Hematopoietic multipotent progenitor cell treated with erythropoietin and hydrocortisone succinate and interleukin-3 and kit ligand, for 6 days (in vitro differentiated cells): ENCODE measurements at places on chromosomes 6 and 20.

GRCh38 chr6:45595010-45595851 is 217.5 kb upstream of the SUPT3H start:
- DNase-seq = no peak

DNA sequence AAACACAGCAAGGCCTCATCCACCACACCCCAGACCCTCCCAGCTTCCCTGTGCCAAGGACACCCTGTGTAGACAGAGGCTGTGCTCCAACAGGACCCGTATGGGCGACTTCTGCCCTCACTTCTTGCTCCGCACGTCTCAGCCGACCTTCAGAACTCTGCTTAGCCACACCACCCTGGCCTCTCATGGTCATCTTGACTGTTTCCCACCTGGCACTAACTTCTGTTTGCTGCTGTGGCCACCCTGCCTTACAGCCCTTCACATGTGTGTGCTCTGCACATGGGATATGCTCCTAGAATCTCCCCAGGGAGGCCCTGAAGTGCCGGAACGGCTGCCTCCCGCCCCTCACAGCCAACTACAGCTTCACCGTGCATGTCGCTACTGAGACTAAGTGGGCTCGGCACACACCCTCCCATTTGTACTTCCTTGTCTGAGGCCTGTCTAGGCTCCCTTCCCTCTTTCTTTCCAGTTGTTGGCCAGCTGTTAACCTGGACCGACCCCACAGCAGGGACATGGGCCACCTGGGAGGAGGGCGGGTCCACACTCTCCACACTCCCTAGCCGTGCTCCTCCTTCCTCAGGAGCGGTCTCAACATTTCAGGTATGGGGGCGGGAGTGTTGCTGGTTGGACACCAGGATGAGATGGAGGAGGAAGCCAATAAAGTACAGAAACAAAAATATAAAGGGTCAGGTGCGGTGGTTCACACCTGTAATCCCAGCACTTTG is 69.6 kb downstream of the PYGB start:
- DNase-seq = no peak

GRCh38 chr20:34689486-34689885 is 12.6 kb upstream of the PIGU start:
- DNase-seq = no peak

GRCh38 chr6:28643017-28643740 is 117.5 kb downstream of the GPX5 start:
- peak; percentile 67 for DNase-seq

DNA sequence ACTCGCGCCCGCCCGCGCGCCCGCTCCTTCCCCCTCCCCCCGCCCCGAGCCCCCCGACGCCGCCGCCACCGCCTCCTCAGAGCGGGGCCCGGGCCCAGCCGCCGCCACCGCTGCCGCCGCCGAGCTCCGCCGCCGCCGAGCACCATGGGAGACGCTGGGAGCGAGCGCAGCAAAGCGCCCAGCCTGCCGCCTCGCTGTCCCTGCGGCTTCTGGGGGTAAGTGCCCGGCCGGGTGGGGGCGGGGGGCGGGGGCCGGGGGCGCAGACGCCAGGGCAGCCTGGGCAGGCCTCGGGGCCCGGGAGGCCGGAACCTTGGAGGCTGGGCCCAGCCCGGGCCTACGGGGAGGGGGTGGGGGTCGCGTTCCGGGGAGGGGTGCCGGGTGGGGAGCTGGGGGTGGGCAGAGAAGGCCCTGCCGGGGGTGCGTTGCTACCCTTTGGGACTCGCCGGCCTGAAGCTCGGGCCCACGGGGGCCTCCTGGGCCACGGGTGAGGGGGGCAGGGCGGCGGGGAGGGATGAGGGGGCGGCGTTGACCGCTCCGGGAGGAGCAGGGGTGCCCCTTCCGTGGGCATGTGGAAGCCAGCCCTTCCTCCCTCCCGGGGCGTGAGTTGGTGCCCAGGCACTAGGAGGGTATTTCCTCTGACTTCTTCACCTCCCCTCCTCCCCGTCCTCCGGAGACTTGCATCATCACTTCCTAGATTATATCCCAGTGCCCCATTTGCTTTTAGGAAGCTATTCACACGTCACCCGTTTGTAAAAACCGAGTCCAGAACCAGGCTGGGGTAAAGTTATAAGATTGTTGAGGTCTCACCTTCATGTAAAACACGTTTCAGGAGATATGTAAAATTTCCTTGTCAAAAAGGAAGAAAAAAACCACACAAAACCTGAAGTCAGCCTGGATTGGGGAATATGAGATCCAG is 533 bp downstream of the ZFAND3 start:
- peak; percentile 68 for DNase-seq

GRCh38 chr6:46790355-46790874 is 2.8 kb upstream of the MEP1A start:
- DNase-seq = no peak

- no peak for DNase-seq
These were observed 295.7 kb downstream of the C6orf118 start for GRCh38 chr6:165013701-165014100.

DNA sequence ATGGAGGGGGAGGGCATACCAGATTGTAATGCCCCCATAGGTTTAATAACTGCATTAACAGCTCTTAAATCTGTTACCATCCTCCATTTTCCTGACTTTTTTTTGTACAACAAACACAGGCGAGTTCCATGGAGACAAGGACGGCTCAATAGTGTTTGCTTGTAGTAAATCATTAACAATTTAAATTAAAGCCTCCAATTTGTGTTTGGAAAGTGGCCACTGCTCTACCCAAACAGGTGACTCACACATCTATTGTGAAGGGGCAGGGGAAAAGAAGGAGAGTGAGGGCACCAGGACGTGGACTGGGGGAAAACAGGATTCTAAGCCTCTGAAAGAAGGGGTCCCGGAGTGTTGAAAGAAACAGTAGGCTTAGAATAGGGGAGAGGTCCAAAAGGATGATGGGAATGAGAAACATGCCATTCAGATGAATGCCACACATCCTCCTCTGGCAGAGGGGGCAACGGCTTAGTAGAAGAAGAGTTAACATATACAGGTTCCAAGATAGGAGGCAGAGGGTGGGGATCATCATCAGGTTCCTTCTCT is 6.9 kb downstream of the GLYATL3 start:
- no peak for DNase-seq

DNA sequence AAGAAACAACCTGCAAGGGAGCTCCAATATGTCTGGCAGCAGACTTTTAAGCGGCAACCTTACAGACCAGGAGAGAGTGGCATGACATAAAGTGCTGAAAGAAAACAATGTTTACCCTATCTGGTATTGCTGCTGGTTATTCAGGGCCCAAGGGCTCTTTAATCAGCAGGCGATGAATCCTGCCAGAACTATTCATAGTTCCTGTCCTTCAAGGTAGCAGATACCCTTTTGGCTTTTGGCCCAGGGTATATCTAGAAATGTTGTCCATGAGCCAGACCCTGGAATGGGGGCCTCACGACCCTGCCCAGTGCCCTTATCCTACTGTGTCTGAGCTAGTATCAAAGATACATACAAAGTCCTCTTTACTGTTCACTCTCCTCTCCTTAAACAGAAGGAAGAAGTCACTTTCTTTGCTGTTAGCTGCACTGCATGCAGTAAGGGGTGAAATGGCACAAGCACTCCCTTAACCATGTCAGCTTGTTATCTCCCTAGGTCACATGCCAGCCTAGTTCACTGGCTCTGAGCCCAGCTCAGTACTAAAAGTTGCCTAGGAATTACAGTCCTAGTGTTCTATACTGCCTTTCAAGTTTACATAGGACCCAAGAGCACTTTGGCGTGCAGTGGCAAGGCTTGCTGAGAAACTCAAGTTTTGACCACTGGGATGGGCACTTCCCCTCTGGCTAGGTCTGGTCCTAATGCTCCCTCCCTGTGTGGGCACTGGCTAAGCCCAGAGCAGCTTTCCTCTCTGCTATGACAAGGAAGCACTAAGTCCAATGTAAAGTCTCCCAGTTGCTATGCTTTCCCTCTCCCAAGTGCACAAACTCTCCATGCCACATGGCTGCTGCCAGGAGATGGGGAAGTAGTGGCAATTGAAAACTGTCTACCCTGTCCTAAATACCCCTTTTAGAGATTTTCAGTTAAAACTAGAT is 122.0 kb downstream of the HTR1B start:
- peak; percentile 89 for DNase-seq

DNA sequence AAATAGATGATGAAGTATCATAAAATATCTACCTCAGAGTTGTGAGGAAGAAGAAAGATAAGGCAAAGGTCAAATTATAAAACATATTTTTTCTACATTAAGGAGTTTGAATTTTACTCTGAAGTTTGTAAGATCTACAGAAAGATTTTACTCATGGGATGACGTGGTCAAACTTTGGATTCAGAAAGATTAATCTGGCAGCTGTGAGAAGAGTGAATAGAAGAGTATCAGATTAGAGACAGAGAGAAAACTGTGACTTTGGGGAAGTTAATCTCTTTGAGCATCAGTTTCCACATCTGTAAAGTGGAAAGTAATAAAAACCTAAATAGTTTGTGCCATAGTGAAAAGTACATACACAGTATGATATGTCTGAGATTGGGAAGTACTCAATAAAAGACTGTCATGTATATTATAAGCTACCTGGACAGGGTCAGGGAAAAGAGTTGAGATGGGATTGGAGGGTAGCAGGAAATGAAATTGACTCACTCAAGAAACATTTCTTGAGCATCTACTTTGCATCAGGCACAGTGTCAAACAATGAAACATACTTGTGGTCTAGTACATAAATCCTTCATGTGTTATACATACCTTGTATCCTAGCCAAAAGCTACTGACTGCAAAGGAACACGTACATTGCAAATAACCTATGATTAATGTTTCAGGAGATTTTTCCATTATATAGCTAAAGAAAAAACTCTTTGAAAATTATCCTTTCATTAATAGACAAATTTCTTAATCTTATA is 222.1 kb downstream of the TMEM200A start:
- DNase-seq = no peak

- DNase-seq = no peak
These were observed 91.7 kb downstream of the MTFR2 start for GRCh38 chr6:136158387-136158821.

DNA sequence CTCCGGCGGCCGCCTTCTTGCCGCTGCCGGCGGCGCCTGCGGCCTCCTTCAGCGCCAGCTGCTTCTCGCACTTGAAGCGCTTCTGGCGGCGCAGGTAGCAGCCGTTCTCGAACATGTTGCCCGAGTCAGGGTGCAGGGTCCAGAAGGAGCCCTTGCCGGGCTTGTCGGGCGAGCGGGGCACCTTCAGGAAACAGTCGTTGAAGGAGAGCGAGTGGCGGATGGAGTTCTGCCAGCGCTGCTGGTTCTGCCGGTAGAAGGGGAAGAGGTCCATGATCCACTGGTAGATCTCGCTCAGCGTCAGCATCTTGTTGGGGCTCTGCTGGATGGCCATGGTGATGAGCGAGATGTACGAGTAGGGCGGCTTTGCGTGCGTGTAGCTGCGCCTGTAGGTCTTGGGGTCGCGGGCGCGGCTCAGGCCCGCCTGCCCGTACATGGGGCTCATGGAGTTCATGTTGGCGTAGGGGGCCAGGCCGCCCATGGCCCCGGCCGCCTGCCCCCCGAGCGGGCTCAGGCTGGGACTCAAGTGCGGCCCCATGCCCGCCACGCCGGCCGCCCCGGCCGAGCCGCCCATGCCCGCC is 1.9 kb downstream of the FOXA2 start:
- DNase-seq = no peak

- peak; percentile 29 for DNase-seq
These were observed 13.8 kb downstream of the MRPL14 start for GRCh38 chr6:44113414-44113813.

DNA sequence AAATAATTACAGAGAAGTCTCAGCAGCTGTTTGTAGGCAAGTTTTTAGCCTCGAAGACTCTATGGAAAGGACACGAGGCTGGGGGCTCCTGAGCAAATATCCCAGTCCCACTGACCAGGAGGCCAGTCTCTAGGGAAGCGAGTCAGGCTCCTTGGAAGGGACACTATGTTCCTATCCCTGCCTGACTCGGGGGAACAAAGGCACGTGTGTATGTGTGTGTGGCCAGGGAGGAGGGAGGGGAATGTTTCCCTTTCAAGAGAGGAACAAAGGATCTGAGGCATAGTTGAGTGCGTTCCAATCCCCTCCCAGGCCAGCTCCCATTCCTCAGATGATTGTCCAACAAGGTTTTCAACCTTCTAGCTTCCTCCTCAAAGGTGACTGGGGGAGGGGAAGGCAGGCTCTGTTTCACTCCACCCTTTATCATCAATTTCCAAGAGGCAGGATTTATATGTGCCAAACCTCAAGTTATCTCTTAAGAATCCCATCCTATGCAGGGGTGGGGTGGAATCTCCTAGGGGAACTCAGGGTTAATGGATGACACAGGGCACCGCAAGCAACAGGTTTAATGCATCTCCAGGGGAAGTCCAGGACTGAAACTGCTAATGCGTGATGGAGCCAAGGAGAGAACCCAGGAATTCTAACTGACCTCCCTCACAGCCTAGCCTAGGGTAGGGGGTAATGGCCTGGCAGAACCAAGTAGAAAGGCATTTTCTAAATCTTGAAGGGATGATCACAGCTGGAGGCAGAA is 9.9 kb downstream of the BCL2L1 start:
- no peak for DNase-seq
